Tracheal epithelial cell (primary cell): ENCODE measurements at places on chromosomes 5 and 9. TPM values are rescaled to one million over a fixed set of nuclear protein-coding genes. Genes with fewer than 3 reads are reported as not detected.

Gene RASEF
- 9.6 and 13.0 TPM in 2 replicates for total RNA-seq

Gene SHROOM1
- total RNA-seq = 1.2 and 4.9 TPM in 2 replicates

Gene LAMC3
- not detected in 2 replicates for total RNA-seq

Gene KDM3B
- total RNA-seq = 36.4 and 42.0 TPM in 2 replicates

Gene ACTBL2
- total RNA-seq = 0.21 and 2.2 TPM in 2 replicates

Gene LCN2
- total RNA-seq = 20.5 and 154 TPM in 2 replicates

Gene COL15A1
- under 0.01 TPM in 1 of 2 replicates, not detected in the other for total RNA-seq

Gene ZSWIM6
- total RNA-seq = 5.3 and 8.2 TPM in 2 replicates

Gene MYMK
- not detected in 2 replicates for total RNA-seq

Gene CACFD1
- total RNA-seq = 5.5 and 6.7 TPM in 2 replicates

Gene PTGES
- 20.5 and 25.8 TPM in 2 replicates for total RNA-seq

Gene ZNF483
- 0.64 and 1.4 TPM in 2 replicates for total RNA-seq

Gene GPX8
- 19.2 and 21.0 TPM in 2 replicates for total RNA-seq

Gene ATP10B
- 0.96 and 1.3 TPM in 2 replicates for total RNA-seq

Gene WNT8A
- total RNA-seq = not detected in 2 replicates

Gene MSMP
- total RNA-seq = not detected in 2 replicates

Gene QRFP
- not detected in 2 replicates for total RNA-seq

Gene ANKRD34B
- 0.96 TPM in 1 of 2 replicates, not detected in the other for total RNA-seq
